NCI-H187 (cell line): ENCODE measurements at places on chromosomes 13 and 19.

- DNase-seq, result no peak
Measured at GRCh38 chr13:50714891-50715290, 128.6 kb downstream of the DLEU7 start.

DNA sequence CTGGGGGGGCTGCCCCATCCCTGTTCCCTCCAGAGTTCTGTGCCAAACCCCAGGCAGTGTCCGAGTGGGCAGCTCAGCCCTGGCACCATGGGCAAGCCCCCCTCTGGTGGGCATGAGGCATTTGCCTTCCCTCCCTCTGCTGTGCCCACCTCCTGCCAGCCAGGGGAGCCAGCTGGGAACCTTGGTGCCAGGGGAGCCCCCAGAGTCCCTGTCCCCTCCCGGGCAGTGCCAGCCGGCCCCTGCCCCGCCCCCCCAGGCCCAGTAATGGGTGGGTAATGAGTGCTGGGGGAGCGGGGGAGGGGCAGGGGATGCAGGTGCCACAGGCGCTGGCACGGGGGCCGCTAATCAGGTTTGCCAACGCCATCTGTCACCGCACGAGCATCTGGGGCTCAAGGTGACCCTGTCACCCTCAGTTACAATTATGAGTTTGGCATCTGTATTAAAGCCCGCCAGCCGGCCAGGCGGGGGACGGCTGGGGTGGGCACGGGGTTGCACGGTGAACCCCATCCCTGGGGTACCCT, 5.9 kb downstream of the DAND5 start:
- no peak for DNase-seq

DNA sequence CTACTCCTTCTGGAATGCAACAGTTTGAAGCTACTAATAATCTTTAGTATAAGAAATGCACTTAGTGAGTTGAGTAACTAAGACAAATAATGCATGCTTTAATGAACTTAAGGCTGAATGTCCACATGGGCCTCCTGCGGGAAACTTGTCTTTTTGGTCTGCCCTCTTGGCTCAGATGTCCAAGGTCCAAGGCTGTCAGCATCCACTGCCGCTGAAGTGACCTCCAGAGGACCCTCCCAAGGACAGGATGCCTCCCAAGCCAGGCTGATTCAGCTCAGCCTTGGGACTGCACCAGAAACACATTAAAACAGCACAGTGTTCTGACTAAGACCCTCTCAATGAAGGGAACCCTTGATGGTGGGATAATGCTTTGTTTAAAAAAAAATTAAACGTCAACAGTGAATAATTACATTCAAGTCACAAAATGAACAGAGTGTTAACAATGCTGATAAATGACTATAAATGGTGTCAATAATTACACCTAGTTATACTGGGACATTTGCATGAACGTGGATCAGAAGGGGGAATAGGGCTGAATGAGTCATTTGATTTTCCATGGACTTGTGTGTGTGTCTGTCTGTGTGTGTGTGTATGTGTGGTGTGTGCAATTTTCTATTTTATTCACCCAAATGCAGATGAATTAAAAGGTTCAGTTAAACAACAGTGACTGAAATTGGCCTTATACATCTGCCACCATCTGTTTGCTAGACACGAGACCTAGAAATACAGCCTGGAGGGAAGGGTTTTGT, 150.5 kb downstream of the COL4A1 start:
- no peak for DNase-seq

GRCh38 chr19:35135389-35135909, 590 bp upstream of the LGI4 start:
- no peak for DNase-seq

DNA sequence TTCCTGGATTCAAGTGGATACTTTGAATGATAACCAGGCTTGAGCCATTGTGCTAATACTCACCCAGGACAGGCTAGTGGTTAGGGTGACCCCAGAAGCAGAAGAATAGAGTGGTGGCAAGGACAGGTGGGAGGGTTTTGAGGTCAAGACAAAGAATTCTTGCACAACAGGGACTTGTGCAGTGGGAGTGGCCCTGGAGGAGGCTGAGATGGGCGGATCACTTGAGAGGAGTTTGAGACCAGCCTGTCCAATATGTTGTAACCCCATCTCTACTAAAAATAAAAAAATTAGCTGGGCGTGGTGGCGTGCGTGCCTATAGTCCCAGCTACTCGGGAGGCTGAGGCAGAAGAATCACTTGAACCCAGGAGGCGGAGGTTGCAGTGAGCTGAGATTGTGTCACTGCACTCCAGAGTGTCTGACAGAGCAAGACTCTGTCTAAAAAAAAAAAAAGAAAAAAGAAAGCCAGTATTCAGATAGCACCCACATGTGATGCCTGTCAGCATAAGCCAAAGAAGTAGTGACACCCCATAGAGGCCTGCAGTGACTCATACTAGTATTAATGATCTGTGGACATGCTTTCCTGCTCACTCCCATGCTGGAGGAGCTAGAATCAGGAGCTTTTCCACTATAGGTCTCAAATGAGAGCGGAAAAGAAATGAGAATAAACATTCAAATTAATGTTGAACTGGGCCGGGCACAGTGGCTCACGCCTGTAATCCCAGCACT, 78.7 kb downstream of the RNF17 start:
- DNase-seq, result no peak

GRCh38 chr13:53759016-53759415, 730.4 kb downstream of the OLFM4 start:
- DNase-seq, result no peak

DNA sequence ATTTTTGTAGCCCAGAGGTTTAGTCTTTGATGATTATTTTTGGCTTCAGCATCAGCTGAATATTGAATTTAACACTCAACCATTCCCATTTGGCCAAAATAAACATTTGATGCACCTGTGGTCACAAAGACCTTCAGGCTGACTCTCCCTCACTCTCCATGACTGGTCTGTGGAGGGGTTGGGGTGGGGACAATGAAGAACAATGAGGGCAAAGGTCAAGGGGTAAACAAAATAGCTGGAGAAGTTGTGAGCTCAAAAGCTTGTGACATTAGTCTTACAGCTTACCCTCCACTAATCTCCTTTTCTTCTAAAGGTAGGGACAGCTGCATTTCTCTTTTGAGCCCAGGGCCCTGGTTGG, 86.9 kb downstream of the SLC15A1 start:
- DNase-seq, result no peak

DNA sequence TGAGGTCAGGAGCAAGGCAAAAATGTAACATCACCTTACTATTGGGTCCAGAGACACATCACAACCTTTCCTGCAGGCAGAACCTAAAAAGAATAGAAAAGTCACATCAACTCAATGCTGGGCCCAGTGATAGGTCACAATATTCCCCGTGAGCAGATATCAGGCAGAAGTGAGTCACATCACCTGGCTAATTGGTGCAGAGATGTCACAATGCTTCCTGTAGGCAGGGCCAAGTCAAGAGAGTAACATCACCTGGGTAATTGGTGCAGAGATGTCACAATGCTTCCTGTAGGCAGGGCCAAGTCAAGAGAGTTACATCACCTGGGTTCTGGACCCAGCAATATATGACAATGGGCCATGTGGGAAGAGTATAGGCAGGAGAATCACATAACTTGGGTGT, 63.4 kb downstream of the ZNF726 start:
- DNase-seq, result no peak

- DNase-seq, result no peak
Measured at GRCh38 chr13:108932196-108932595, 302.8 kb downstream of the MYO16 start.

DNA sequence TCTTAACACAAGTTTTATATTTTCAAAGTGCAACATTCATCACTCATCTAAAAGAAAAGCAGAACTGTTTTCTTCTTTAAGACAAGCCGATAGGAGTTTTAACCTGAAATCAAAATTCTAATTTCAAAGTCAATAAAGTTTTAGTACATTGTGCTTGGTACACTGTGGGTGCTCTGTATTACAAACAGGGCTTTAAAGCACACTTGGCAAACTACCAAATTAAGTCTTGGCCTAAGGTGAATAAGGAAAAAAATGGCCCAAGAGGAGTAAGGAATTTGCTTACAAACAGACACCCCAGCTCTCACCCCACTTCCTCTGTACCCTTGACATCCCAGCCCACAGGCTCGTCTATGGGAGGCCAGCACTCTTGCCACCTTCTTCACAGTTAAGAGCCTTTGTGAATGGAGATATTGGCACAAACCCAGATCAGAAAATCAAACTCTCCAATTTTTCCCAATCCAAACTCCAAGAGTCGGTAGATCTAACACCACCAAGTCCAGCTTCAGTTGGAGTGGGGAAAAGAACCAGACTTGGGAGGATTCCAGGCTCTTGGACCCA, 66.0 kb downstream of the ABCC4 start:
- DNase-seq, result no peak

- DNase-seq, result no peak
Measured at GRCh38 chr13:110423689-110424302, 116.7 kb downstream of the COL4A2 start.

- no peak for DNase-seq
Measured at GRCh38 chr19:2034729-2035589, 16.1 kb downstream of the MKNK2 start.

DNA sequence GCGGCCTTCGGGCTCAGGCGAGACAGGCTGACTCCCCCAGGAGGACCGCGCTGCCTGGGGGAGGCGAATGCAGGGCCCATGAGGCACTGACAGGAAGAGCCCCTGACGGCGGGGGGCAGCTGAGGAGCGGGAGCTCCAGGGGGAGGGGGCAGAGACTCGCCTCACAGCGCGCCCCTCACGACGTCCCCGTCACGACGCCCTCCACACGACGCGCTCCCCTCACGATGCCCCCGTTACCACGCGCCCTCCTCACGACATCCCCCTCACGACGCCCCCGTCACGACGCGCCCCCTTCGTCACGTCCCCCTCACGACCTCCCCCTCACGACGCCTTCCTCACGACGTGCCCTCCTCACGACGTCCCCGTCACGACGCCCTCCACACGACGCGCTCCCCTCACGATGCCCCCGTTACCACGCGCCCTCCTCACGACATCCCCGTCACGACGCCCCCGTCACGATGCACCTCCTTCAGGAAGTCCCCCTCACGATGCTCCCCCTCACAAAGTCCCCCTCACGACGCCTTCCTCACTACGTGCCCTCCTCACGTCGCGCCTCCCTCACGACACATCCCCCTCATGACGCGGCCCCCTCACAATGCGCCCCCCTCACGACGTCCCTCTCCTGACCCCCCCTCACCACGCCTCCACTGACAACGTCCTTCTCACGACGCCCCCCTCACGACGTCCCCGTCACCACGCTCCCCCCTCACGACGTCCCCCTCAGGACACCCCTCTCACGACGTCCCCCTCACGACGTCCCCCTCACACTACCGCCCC, 99.6 kb downstream of the ING1 start:
- DNase-seq, result no peak

DNA sequence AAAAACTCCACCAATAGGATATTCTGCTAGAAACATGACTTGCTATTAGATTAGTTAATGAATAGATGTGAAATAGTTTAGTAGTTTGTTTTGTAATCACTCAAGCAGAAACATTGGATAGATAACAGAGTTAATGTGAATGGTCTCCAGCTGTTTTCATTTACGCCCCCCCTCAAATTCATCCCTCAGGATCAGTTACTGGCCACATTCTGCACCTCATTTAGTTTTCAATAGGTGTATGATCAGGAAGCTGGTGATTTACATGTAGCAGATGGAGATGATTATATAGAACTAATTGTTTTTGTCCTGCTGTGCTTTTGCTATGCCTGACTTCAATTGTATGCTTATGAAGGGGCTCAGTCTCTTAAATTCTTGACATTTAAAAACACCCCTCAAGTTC, 759.0 kb downstream of the SLITRK6 start:
- no peak for DNase-seq

DNA sequence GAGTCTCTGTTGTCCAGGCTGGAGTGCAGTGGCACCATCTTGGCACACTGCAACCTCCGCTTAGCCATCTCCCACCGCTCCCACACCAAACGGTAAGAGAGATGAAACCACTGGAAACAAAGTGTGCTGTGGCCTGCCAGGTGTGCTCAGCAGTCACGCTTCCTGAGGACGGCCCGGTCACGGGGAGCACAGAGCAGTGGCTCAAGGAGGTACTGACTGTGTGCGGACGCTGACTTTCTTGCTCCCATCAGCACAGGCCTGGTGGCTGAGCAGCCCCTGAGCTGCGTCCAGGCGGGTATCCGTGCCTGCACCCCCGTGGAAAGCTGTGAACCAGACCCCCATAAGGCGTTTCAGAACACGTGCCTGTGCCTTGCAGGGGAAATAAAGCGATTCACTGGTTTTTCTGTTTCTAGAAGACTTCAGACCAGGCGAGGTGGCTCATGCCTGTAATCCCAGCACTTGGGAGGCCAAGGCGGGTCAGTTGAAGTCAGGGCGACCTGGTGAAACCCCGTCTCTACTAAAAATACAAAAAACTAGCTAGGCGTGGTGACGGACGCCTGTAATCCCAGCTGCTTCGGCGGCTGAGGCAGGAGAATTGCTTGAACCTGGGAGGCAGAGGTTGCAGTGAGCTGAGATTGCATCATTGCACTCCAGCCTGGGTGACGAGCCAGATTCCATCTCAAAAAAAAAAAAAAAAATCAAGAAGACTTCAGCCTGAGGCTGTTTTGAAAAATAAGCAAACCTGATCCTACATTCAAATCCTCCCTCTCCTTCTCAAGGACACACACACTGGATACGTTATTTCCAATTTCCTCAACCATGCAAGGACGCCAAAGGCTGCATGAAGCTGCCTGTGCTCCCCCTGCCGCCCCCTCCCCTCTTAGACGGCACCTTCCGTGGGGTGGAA, 25.5 kb downstream of the ADPRHL1 start:
- no peak for DNase-seq

DNA sequence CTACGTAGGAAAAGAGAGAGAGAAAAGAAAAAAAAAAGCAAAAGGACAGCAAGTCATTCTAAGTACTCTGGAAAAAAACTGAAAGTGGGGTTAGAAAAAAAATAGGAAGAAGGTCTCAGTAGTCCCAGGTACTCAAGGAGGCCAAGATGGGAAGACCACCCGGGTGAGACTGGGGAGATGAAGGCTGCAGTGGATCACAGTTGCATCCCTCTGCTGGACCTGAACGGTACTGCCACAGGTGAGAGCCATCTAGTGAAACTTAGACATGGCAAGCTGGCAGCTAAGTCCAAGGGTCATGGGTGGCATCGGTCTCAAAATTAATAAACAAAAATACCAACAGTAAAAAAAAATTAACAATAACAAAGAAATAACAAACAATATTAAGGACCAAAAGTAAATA, 41.0 kb upstream of the ZNF91 start:
- no peak for DNase-seq

DNA sequence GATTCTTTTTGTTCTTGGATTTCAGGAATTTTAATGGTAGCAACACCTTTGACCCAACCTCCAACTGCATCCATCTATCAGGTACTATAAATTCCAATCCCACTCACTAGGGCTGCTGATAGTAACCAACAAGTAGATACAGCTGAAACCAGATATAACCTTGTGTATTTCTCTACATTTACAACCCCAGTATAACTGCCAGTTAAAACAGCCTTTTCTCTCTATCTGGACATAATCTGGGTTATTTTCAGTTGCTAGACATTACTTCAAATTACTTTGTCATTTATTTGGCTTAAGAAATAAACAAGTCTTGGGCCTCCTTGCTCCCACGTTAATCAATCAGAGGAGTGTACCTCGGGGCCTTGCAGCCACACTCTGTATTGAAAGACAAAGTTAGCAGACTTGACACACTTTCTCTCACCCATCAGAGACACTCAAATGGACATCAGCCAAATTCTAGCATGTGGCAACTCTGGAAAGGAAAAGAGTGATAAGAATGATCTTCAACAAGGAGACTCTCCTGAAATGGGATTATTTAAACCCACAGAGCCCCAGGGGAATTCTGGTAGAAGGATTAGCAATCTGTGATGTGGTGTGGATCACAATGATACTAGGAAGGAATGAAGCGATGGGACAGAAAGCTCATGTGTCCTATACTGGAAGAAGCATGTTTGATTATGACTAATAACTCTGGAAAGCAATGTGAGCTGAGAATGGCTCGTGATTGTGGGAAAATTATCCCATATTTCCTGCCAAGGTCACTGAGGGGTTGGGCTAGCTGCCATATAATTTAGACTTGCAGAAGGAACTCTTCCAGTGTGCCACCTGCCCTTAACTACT, 157.5 kb downstream of the FLT1 start:
- no peak for DNase-seq
